ENCODE measurements at places on chromosomes 13 and 19.

DNA sequence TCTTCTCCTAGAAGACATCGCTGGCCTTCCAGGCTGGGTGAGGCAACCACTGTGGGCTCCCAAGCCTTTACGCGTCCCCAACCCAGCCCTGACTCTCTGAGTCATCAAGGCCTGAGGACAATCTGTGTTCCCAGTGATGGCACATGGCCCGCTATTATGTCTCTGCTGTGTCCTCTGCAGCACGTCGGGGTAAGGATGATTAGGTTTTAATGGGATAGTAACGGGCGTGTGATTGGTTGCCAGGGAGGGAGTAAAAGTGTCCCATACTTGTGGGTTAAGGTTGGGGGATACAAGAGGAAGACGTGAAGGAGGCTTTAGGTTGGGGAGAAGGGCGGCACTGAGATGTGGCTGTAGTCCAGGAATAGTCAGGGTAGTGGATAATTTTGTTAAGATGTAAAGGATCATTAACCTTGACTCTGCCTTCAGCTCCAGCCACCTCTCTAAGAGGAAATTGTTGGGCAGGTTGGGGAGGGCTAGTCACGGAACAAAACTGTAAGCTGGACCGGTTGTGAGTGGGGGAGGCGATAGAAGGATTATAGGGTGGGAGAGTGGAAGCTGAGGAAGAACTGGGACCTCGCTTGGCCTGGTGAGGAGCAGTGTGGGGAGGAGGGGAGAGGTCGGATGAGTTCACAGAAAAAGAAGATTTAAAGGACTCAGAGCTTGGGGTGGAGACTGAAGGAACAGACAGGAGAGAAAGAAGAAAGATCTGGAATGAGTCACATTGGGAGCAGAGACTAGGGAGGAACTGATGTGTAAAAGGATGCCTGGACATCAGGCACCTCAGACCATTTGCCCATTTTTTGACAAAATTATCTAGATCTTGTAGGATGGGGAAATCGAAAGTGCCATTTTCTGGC, 27.9 kb upstream of the IGFL1 start:
- no peak for DNase-seq

GRCh38 chr19:35555301-35556005, 8.0 kb downstream of the ATP4A start:
- DNase-seq, result no peak

DNA sequence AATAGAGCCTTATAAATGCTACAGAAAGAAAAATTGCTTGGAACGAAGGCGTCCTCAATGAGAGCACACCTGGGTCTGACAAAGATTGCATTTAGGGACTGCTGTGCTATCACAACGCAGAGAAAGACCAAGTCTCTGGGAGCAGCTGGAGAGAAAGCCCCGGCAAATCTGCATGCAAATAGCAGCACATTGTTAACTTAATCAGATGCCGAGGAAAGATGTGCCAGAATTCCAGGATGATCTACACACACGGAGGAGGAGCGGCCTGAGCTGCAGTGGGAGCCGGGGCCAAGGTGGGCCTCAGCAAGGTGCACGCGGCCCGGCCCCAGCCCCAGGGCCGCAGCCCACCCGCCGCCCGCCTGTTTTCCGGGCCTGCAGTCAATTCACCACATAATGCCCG, 1.4 kb downstream of the ZNF536 start:
- no peak for DNase-seq

- peak; percentile 54 for DNase-seq
These were observed at the start of gene FRY for GRCh38 chr13:32031025-32031814. TSS of gene FRY (plus strand) at chr13:32031774. CDS start at chr13:32031796, 22 bp downstream.

- DNase-seq, result no peak
These were observed 191.2 kb downstream of the USP12 start for GRCh38 chr13:26980099-26981031.

GRCh38 chr13:49216334-49216733, 3.8 kb upstream of the MLNR start:
- DNase-seq, result no peak

DNA sequence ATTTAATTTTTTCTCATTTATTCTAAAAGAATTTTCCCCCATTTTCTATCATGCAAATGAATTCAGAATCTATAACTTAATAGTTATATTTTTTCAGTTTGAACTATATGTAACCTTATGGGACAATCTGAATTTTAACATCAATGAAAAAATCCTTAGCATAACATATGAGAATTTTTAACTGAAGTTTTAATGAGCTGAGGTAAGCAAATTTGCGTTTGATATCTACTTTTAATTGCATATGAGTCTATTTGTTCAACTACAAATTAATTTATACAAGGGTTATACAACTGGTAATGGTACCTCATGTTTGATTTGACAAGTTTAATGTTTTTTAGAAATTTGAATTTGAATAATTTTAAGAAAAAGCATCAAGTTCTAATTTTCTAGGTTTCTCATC, 384.4 kb upstream of the PCDH9 start:
- DNase-seq, result no peak

GRCh38 chr13:47039106-47039505, 142.3 kb upstream of the HTR2A start:
- DNase-seq, result no peak

- no peak for DNase-seq
These were observed 661 bp downstream of the KCNJ14 start for GRCh38 chr19:48455908-48456562.

DNA sequence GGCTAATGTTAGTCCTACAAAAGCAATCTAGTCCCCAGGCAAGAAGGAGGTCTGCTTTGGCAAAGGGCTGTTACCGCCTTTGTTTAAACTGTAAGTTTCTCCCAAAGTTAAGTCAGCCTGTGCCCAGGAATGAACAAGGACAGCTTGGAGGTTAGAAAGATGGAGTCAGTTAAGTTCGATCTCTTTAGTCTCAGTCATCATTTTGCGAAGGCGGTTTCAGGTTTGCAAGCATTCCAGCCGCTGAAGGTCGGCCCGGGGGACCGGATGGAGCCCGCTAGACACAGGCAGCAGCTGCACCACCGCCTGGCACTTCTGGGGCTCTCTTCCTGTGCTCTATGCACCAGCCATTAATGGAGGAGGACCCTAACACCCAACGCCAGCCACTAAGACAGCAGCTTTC, 91.3 kb downstream of the STK24 start:
- DNase-seq, result no peak

- DNase-seq, result no peak
These were observed 292.6 kb downstream of the TDRD3 start for GRCh38 chr13:60689571-60689970.

- DNase-seq, result no peak
These were observed 3.1 kb downstream of the CHMP2A start for GRCh38 chr19:58551577-58552471.

GRCh38 chr19:38070573-38070972, 153.4 kb downstream of the DPF1 start:
- DNase-seq, result no peak

DNA sequence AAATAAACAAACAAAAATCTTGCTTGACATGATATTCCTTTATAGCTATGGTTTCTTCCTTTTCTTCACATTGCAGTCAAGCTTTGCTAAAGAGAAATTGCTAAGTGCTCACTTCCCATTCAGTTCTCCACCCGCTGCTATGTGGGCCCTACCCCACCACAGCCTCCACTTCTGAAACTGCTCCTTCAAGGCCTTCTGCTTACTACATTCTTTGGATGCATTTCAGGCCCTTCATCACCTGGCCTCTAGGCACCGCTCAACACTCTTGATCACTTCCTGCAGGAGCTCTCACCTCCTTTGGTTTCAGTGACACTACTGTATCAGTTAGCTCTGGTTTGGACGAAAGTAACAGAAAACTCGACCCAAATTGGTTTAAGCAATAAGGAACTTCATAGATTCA, 72.4 kb downstream of the KLF5 start:
- no peak for DNase-seq

DNA sequence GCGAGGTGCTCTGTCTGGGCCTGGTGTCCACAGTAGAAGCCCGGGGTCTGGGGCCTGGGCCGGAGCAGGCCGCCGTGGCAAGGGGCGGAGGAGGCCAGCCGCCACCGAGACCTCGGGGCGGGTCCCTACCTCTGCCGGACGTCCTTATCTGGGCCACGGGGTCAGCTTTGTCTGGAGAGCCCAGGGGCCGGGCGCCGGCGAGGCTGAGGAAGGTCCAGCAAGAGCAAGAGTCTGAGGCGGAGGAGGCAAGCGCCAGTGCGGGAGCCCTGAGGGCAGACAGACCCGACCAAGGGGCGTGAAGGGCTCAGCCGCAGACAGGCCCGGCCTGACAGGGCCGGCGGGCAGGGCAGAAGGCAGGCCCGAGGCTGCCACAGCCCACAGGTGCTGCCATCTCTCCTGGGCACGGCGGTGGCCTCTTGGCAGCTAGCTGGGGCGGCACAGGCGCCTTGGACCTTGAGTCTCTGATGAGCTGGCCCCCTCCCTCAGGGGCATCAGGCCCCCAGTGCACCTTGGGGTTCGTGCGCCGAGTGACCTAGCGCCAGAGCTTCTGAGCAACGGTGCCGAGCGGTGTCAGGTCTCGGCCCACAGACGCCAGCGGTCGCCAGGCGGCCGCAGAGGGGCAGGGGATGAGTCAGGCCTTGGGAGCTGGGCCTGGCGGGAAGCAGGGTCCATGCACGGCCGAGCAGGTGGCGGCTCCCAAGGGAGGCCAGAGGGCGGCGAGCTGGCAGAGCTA, 19.1 kb upstream of the AKAP8 start:
- no peak for DNase-seq

- no peak for DNase-seq
These were observed 97.5 kb upstream of the FBXL3 start for GRCh38 chr13:77124423-77124822.

DNA sequence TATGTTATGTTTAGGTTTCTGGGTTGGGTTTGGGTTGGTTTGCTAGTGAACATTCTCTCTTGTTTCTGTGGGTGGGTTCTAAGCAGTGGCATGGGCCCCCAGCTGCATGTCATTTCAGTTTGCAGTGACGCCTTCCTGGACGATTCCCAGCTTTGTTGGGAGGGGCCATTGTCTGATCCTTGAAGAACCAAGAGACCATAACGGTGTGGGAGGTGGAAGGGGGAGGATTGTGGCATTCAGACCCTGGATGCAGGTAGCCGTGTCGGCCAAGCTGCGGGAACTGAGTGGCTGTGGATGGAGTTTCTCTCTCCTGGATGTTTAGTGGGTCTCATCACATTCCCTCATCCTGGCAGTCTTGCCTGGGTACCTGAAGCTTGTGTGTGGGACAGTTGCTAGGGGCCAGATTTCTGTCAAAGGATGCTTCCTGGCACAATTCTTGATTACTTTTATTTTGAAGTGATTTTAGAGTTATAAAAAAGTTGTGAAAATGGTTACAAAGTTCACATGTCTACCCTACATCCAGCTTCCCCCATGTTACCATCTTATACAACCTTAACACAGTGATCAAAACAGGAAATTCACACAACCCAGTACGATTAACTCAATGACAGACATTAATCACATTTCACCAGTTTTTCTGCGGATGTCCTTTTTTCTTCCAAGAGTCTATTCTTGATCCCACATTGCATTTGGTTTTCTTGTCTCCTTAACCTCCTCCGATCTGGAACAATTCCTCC, 123.8 kb downstream of the SIPA1L3 start:
- DNase-seq, result no peak

- no peak for DNase-seq
These were observed 5.5 kb downstream of the ACTMAP start for GRCh38 chr19:40744554-40745401.

- no peak for DNase-seq
These were observed 296.4 kb downstream of the DNAJC15 start for GRCh38 chr13:43319617-43320444.

DNA sequence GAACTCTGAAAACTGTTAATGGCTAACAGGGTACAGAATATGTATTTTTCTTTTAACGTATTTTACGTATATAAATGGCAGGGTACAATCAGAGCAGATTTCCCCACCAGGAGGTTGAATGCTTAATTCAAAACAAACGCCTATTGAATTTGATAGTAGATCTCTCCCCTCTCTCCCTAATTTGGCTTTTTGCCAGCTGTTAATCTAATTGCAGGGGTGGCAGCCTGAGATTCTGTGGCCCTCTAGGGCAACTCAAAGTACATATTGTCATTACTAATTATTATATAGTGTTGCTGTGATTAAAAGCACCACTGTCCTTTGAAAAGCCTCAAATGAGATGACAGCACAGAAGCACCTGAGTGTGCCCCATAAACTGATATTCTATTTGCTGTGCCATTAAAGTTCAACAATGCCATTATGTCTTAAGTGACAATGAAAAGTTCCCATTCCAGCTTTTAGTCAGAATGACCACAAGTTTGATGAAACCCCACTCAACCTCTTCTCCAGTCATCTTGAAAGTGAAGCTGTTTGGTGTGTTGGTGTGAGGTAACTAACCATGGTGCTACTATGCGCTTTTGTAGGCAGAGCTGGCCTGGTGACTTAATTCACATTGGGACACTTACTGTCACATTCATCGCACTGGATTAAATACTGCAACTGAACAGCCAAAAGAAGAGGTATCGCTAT, 351.4 kb downstream of the KCNRG start:
- no peak for DNase-seq

GRCh38 chr19:29323021-29323430, 110.1 kb upstream of the UQCRFS1 start:
- DNase-seq, result no peak

DNA sequence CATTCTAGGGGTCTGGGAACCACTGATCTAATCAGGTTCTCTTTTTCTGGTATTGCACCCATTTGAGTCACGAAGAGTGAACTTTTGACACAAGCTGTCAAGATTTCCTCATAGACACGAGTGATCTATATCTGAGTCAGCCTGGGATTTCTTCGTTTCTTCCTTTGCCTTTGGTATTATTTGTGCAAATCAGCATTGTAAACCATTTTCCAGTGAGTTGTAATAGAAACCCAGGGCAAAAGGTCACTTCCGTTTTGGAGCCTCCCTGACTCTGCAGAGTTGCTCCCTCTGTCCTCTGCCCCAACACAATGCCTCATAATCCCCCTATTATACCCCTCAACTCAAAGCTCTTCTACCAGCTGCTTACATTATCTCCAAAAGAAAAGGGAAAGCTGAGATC, 615.1 kb downstream of the EFNB2 start:
- DNase-seq, result no peak

GRCh38 chr13:95030821-95031343, 270.4 kb downstream of the ABCC4 start:
- no peak for DNase-seq

All from CD4-positive, alpha-beta T cell treated with Interleukin-6 at 100 ng/mL for 8 hours (primary cell).